ENCODE measurements at places on chromosomes 1 and 21. TPM values are rescaled to one million over a fixed set of nuclear protein-coding genes. Genes with fewer than 3 reads are reported as not detected.

DNA sequence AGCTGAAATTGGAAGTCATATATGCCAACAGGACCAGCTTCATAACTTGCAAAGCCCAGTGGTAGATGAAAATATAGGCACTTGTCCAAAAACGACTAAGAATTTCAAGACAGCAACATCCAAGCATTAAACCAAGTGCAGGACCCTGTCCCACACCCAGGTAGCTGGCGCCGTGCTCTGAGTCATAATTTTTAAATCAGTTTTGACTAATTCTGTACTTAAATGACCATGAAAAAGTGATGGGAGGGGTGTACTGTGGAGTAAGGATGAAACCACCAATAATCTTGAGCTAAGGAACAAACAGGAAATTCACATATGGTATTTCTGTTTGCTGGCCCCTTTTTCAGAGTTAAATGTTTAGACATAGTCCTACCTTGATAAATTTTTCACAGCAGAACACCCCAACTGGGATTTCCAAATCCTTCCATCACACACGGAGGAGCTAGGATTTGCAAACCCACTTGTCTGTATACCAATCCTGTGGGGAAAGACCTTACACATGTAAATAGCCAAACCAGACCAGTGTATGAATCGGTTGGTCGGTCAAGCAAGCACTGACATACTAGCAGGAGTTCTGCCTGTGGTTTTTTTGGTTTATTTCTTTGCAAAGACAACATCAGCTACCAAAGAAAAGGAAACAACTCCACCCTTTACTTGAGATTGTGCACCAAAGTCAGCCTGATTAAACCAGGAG lies 235.7 kb upstream of the RAB4A start:
- no peak for DNase-seq
- H3K27me3 ChIP-seq, result no peaks in the 10 kb centered on the region
- no peaks in the 10 kb centered on the region for H3K36me3 ChIP-seq
- H3K27ac ChIP-seq, result no peak overlapping the region
- H3K4me1 ChIP-seq, result 0 out of 2 replicates have a peak, but pooled peaks cover 5% of the 10 kb centered on the region

GRCh38 chr1:154405747-154406571 lies 816 bp downstream of the IL6R start:
- peaks cover 38% of the 10 kb centered on the region for H3K4me1 ChIP-seq
- peak; percentile 88 for DNase-seq
- no peaks in the 10 kb centered on the region for H3K27me3 ChIP-seq
- peak overlapping the region; percentile 65 for H3K4me3 ChIP-seq
- peak overlapping the region; percentile 80 for H3K27ac ChIP-seq
- no peaks in the 10 kb centered on the region for H3K36me3 ChIP-seq

Gene ANGPTL3
- not detected for total RNA-seq

GRCh38 chr1:76763738-76764137 lies 103.5 kb upstream of the ST6GALNAC5 start:
- H3K27me3 ChIP-seq, result no peaks in the 10 kb centered on the region
- no peaks in the 10 kb centered on the region for H3K4me1 ChIP-seq
- no peaks in the 10 kb centered on the region for H3K36me3 ChIP-seq
- DNase-seq, result no peak
- H3K27ac ChIP-seq, result no peak overlapping the region

GRCh38 chr1:229572286-229572685 lies 13.8 kb upstream of the ABCB10 start:
- no peak overlapping the region for H3K4me3 ChIP-seq
- no peak overlapping the region for H3K27ac ChIP-seq
- no peak for DNase-seq
- no peaks in the 10 kb centered on the region for H3K4me1 ChIP-seq
- H3K36me3 ChIP-seq, result no peaks in the 10 kb centered on the region
- no peaks in the 10 kb centered on the region for H3K27me3 ChIP-seq

Gene ACTA1
- total RNA-seq, result not detected

DNA sequence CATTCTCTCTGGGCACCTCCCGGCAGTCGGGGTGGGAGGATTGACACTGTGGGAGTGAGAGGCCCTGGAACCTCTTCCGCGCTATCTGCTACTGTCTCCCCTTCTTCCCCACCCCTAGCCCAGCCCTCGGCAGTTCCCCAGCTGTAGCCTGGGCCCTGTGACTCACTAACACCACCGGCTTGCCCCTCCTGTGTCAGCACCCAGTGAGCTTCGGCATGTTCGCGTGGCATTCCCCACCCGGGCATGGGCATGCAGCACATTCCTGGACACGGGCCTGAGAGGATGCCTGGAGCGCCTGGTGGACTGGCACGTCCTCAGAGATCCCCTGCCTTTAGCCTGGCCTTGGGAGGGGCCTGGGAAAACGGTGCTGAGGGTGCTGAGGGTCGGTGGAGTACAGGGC lies 1.3 kb downstream of the CDK18 start:
- peaks cover 10% of the 10 kb centered on the region for H3K4me1 ChIP-seq
- H3K27me3 ChIP-seq, result peaks cover 37% of the 10 kb centered on the region
- H3K4me3 ChIP-seq, result no peak overlapping the region
- H3K36me3 ChIP-seq, result no peaks in the 10 kb centered on the region
- no peak for DNase-seq

GRCh38 chr21:44558695-44559094 lies at the start of gene KRTAP10-3:
Gene KRTAP10-3, minus strand, starts transcription at chr21:44558795. Its CDS starts 80 bp downstream, at chr21:44558715.
- no peaks in the 10 kb centered on the region for H3K36me3 ChIP-seq
- H3K4me3 ChIP-seq, result no peak within 1 kb of the TSS
- no peaks in the 10 kb centered on the region for H3K4me1 ChIP-seq
- H3K27ac ChIP-seq, result no peak within 1 kb of the TSS

Gene NDUFV3
- 54.9 TPM for total RNA-seq

Gene OR14K1
- not detected for total RNA-seq

DNA sequence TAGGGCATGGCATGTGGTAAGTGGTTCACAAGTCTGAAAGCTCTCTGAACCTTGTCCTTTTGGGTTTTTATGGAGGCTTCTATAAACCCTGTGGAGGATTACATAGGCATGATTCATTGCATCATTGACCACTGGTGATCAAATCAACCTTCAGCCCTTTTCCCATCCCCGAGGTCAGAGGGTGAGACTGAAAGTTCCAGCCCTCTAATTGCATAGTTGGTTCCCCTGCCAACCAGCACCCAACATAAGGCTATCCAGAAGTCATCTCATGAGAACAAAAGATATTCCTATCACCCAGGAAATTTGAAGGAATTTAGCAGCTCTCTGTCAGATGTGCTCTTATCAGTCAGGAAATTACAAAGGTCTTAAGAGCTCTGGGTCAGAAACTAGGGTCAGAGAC lies 89.5 kb upstream of the ARTN start:
- no peak for DNase-seq
- peaks cover 30% of the 10 kb centered on the region for H3K4me1 ChIP-seq
- H3K27me3 ChIP-seq, result no peaks in the 10 kb centered on the region

GRCh38 chr1:203360547-203361185 lies 9.7 kb upstream of the FMOD start:
- no peaks in the 10 kb centered on the region for H3K27me3 ChIP-seq
- peaks cover 15% of the 10 kb centered on the region for H3K4me1 ChIP-seq
- H3K4me3 ChIP-seq, result no peak overlapping the region
- no peak for DNase-seq
- no peaks in the 10 kb centered on the region for H3K36me3 ChIP-seq

GRCh38 chr21:29329406-29329805 lies 30.7 kb downstream of the BACH1 start:
- H3K27ac ChIP-seq, result no peak overlapping the region
- peaks cover 64% of the 10 kb centered on the region for H3K36me3 ChIP-seq
- no peaks in the 10 kb centered on the region for H3K27me3 ChIP-seq

GRCh38 chr1:196209265-196209664 lies 399.0 kb downstream of the KCNT2 start:
- no peak overlapping the region for H3K4me3 ChIP-seq
- DNase-seq, result no peak
- H3K36me3 ChIP-seq, result no peaks in the 10 kb centered on the region
- H3K27me3 ChIP-seq, result no peaks in the 10 kb centered on the region
- H3K27ac ChIP-seq, result no peak overlapping the region

Gene FCAMR
- total RNA-seq, result not detected

- no peaks in the 10 kb centered on the region for H3K4me1 ChIP-seq
- no peaks in the 10 kb centered on the region for H3K36me3 ChIP-seq
- no peaks in the 10 kb centered on the region for H3K27me3 ChIP-seq
- no peak overlapping the region for H3K4me3 ChIP-seq
- no peak for DNase-seq
- no peak overlapping the region for H3K27ac ChIP-seq
Observed at GRCh38 chr1:175744833-175745232, 1.4 kb upstream of the TNR start.

- H3K36me3 ChIP-seq, result peaks cover 11% of the 10 kb centered on the region
- no peak overlapping the region for H3K27ac ChIP-seq
- peaks cover 9% of the 10 kb centered on the region for H3K4me1 ChIP-seq
- H3K27me3 ChIP-seq, result no peaks in the 10 kb centered on the region
Observed at GRCh38 chr1:35029761-35030160, 2.0 kb downstream of the ZMYM6 start.

Gene TNFRSF14
- total RNA-seq, result 22.2 TPM

Gene GSTM5
- total RNA-seq, result not detected

GRCh38 chr1:55610203-55610602 lies 395.0 kb upstream of the USP24 start:
- H3K4me3 ChIP-seq, result no peak overlapping the region
- DNase-seq, result no peak
- H3K27ac ChIP-seq, result no peak overlapping the region
- H3K36me3 ChIP-seq, result no peaks in the 10 kb centered on the region
- H3K4me1 ChIP-seq, result peaks cover 18% of the 10 kb centered on the region

DNA sequence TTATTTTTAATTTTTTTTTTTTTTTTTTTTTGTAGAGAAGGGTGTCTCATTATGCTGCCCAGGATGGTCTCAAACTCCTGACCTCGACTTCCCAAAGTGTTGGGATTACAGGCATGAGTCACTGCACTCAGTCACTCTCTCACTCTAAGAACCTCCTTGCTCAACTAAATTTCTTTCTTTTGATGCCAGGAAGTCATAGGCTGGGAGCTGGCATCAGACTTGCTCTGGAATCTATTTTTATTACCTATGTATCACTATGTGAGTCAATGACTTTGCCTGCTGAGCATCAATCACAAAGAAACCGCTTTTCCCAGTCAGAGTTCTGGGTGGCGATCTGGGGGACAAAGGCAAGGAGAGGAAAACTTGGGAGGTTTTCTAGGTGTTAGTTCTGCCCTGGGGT lies 35.5 kb upstream of the PARP1 start:
- H3K4me1 ChIP-seq, result peaks cover 17% of the 10 kb centered on the region
- no peaks in the 10 kb centered on the region for H3K36me3 ChIP-seq
- no peak overlapping the region for H3K4me3 ChIP-seq
- DNase-seq, result peak; percentile 51

Gene NR1I3
- not detected for total RNA-seq

- H3K4me3 ChIP-seq, result no peak overlapping the region
- H3K36me3 ChIP-seq, result no peaks in the 10 kb centered on the region
- no peak for DNase-seq
- peaks cover 13% of the 10 kb centered on the region for H3K4me1 ChIP-seq
Observed at GRCh38 chr1:22249928-22250680, 107.2 kb upstream of the WNT4 start.

GRCh38 chr1:201028461-201028889 lies 5.0 kb upstream of the KIF21B start:
- H3K27me3 ChIP-seq, result no peaks in the 10 kb centered on the region
- no peak overlapping the region for H3K27ac ChIP-seq

Gene SH2D1B
- not detected for total RNA-seq

- no peaks in the 10 kb centered on the region for H3K27me3 ChIP-seq
- no peak overlapping the region for H3K4me3 ChIP-seq
- no peak for DNase-seq
- H3K4me1 ChIP-seq, result no peaks in the 10 kb centered on the region
- H3K36me3 ChIP-seq, result peaks cover 26% of the 10 kb centered on the region
Observed at GRCh38 chr1:220121791-220122530, 28.0 kb downstream of the IARS2 start.

DNA sequence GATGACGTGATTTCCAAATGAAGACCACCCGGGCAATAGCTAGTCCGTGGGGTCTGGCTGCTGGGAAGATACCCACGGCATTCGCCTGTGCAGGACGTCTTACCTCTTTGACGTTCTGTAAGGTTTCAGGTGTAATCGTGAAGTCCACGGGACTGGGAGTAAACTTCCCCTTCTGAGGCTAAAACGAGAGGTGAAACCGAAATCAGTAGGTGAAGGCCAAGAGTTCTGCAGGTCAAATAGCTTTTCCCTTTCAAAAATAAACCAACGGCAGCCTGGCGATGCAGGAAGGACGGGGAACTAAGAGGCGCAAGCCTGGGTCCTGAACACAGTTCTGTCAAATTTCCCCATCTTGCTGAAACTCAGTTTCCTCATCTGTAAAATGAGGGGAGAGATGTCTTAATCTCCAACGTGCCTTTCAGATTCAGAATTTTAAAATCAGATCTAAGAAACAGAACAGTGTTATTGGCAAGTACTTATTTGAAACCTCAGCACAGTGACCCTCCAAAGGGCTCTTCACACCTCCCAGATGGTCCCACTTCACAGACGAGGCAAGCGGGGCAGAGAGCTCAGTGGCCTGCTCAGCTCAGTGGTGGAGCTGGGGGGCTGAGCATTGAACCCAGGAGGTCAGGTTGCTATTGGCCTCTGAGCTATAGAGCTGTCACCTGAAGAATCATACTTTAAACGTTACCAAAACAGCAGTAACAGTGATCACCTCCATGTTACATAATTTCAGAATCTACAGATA lies 34.7 kb downstream of the VPS26C start:
- H3K36me3 ChIP-seq, result peaks cover 58% of the 10 kb centered on the region
- no peaks in the 10 kb centered on the region for H3K27me3 ChIP-seq
- DNase-seq, result no peak
- no peak overlapping the region for H3K27ac ChIP-seq
- no peak overlapping the region for H3K4me3 ChIP-seq

GRCh38 chr1:172155766-172156165 lies 264.7 kb upstream of the C1orf105 start:
- H3K27me3 ChIP-seq, result no peaks in the 10 kb centered on the region
- no peak overlapping the region for H3K4me3 ChIP-seq
- no peak for DNase-seq
- peak overlapping the region; percentile 90 for H3K27ac ChIP-seq
- H3K4me1 ChIP-seq, result peaks cover 31% of the 10 kb centered on the region

DNA sequence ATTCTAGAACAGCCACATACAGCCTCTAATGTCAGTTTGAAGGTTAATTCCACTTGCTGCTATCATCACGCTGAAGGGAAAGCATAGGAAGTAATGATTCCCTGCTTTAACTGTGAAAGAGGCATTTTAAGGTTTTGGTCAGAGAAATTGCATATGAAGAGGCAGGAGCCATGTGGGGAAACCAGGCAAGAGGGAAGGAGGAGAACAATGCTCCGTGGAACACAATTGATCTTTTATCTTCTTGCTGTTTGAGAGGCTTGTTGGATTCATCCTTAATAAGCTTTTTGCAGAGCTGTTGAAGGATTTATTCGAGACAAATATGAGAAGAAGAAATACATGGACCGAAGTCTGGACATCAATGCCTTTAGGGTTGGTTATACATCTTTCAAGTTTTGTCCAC lies 35.9 kb downstream of the SMAP2 start:
- no peak for DNase-seq
- H3K36me3 ChIP-seq, result peaks cover 36% of the 10 kb centered on the region
- no peak overlapping the region for H3K4me3 ChIP-seq
- H3K4me1 ChIP-seq, result no peaks in the 10 kb centered on the region
- no peak overlapping the region for H3K27ac ChIP-seq

- no peak for DNase-seq
- H3K4me3 ChIP-seq, result 0 out of 2 replicates have a peak overlapping the region, but pooled peaks have one; percentile 0
- H3K27ac ChIP-seq, result peak overlapping the region; percentile 43
- H3K27me3 ChIP-seq, result no peaks in the 10 kb centered on the region
- H3K4me1 ChIP-seq, result peaks cover 48% of the 10 kb centered on the region
- no peaks in the 10 kb centered on the region for H3K36me3 ChIP-seq
Observed at GRCh38 chr1:52629325-52629643, 3.7 kb upstream of the SHISAL2A start.

Gene PTPN22
- total RNA-seq, result 1.5 TPM
